ENCODE measurements at places on chromosomes 7 and 10.
A peak's percentile ranks its signal among the peaks of the same experiment; 100 is the strongest.

DNA sequence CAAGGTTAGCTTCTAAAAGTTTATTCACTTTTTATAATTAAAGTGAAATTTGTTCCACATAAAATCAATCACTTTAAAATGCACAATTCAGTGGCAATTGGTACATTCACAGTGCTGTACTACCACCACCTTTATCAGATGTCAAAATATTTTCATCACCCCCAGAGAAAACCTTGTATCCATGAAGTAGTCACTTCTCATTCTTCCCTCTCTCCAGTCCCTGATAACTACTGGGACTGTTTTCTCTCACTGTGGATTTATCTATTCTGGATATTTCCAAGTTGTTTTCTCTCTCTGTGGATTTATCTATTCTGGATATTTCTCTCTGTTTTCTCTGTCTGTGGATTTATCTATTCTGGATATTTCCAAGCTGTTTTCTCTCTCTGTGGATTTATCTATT is 435.4 kb upstream of the CNTNAP2 start:
- no peak for DNase-seq

DNA sequence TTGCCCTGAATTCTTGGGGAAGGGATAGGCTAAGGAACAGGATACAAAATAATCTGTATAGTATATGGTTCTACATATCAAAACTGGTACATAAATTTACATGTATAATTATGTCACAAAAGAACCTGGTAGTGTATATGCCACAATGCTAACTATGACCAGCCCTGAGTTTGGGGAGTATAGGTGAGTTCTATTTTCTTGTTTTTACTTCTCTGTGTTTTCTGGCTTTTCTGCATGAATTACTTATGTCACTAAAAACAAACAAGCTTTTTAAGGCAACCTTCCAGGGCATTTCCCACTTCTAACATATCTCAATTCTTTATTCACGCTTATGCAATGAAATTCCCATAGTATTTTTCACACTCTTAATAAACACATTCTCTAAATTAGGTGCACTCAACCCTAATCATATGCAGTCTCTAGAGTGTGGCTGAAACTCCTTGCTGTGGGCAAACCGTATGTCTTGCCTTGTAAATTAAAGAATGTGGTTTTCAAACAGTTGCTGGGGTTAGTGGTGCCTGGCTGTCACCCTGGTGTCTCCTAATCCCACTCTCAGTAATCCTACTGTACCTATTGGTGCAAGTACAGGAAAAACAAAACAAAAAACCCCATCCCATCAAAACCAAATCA is 14.0 kb upstream of the INSIG1 start:
- DNase-seq: no peak

GRCh38 chr10:131805696-131806095 is 95.1 kb upstream of the PPP2R2D start:
- no peak for DNase-seq

- peak; percentile 39 for DNase-seq
Measured at GRCh38 chr10:3045471-3046209, 21.7 kb upstream of the PFKP start.

DNA sequence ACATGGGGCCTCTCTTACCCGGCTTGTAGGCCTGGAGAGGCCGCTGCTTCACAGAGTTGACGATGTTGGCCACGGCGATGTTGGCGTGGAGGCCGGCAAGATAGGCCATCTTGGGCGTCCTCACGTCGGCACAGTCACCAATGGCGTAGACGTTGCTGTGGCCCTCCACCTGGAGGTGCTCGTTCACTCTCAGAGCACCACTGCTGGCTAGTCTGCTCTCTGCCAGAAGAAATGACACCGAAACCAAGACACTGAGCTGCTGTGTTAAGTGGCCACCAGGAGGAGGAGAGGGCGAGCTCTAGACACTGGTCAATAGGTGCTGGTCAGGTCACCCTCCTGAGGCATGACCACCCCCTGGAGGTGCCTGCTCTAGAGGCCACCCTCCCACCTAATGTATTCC is 17.7 kb downstream of the AIFM2 start:
- DNase-seq: no peak

GRCh38 chr10:24269476-24269875 is 60.5 kb downstream of the KIAA1217 start:
- DNase-seq: no peak

DNA sequence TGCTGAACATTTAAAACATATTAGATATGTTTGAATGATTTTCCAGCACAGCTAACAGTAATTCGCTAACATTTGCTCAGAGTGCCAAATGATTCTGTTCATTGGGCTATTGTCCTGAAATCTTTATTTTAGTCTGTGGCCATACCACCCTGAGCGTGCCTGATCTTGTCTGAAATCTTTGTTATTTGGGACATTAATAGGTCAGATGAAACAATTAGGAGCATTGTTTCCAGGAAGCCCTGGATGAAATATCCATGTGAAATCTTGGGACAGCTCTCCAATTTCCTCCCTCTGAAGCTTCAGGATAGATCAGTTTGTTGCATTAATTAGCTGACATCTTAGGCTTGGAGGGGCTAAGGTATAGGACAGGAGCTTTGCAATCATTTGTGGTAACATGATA is 512.0 kb downstream of the KIF20B start:
- no peak for DNase-seq

DNA sequence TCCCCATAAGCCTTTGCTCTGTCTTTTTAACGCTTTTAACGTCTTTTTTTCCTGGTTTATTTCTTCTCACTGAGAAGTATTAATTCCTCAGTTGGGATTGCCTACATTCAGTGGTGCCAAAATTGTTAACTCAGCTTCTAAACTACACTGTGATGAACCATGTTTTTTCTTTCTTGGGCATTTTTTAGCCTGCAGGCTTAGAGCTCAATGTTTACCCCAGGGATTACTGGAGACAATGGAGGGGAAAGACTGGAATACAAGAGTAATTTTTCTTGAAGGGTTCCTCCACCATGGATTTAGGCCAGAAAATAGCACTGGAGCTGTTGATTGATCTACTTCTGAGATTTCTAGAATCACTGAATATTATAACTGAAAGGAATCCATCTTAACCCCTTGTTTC is 19.8 kb downstream of the STAMBPL1 start:
- no peak for DNase-seq

DNA sequence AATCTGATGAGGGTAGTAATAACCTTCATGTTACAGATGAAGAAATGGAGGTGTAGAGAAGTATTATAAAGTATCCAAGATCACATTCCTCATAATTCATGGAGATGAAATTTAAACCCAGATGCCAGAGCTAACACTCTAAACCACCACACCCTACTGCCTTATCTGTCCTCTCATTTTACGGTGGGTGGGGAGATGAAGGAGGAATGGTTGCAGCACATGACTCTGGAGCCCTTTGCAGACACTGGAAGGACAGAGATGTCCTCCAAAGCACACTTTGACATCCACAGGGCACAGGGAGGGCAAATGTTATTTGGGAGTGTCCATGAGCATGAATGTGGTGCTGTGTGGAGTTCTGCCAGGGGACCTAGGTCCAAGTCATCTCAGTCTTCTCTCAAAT is 1.1 kb downstream of the PLEKHS1 start:
- DNase-seq: no peak

- no peak for DNase-seq
Measured at GRCh38 chr7:151868396-151869108, 8.4 kb downstream of the PRKAG2 start.

DNA sequence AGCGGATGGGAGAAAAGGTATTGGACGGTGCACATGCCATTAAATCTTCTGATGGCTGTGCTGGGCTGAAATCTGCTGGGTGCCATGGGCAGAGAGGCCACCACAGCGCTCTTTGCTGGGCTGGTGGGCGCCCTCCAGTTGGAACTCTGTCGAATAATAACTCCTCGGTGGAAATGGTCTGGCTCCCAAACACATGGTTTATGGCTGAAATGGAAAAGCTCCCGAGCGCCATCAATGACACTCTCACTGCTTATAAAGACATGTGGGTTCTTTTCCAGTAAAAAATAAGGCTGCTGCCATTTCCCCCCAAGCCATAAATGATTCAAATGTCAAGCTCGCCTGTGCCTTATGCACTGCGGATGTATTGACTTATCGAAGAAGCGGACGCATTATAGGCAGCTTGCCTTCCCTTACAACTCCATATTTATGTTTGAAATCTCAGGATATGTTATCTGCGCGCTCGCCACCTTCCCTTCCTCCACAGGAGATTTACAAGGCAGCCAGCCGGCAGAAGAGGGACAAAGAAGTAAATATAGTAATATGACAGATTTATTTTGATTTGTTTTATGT is 239.0 kb upstream of the MKI67 start:
- DNase-seq: no peak

- DNase-seq: no peak
Measured at GRCh38 chr7:93011351-93012294, 106.2 kb downstream of the SAMD9 start.

- DNase-seq: no peak
Measured at GRCh38 chr7:94838717-94839116, 68.7 kb upstream of the PPP1R9A start.

- no peak for DNase-seq
Measured at GRCh38 chr7:3201306-3201705, 99.7 kb upstream of the SDK1 start.

DNA sequence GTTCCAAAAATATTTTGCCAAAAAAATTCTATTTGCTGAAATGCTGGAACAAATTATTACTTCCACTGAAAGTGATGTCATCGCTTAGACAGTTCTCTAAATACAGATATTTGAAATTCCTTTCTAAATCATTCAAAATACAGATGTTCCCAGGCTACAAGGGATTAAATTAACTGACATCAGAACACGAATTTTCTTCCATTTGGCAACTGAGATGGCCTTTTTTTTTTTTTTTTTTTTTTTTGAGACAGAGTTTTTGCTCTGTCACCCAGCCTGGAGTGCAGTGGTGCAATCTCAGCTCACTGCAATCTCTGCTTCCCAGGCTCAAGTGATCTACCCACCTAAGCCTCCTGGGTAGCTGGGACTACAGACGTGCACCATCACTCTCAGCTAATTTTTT is 57.0 kb downstream of the P4HA1 start:
- no peak for DNase-seq

DNA sequence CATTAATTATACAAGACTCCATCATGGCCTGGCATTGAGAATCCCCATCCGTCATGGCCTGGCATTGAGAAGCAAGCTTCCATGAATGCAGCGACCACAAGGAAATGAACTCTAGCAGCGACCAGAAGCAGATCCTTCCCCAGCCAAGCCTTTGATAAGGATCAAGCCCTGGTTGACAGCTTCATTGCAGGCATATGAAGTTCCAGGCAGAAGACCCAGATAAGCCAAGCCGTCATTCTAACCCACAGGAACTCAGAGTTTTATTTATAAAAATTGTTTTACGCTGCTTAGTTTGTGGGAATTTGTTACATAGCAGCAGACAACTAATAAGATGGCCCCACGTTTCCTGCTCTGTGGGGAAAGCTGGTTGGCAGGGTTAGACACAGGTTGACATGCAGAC is 642.3 kb downstream of the GATA3 start:
- no peak for DNase-seq

DNA sequence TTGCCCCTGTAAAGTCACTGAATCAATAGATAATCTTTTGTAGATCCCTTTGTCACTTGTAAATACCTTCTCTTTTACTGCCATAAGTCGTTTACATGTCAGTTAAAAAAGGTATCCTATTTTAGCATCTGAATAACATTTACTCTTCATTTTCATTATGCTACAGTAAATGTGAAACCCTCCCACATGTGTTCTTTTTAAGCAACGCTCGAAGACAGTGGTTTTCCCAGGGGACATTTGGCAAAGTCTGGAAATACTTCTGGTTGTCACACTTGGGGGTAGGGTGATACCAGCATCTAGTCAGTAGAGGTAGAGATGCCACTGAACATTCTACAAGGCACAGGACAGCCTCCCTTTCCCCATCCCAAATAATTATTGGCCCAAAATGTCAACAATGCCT is 23.7 kb downstream of the ATAD1 start:
- DNase-seq: no peak

DNA sequence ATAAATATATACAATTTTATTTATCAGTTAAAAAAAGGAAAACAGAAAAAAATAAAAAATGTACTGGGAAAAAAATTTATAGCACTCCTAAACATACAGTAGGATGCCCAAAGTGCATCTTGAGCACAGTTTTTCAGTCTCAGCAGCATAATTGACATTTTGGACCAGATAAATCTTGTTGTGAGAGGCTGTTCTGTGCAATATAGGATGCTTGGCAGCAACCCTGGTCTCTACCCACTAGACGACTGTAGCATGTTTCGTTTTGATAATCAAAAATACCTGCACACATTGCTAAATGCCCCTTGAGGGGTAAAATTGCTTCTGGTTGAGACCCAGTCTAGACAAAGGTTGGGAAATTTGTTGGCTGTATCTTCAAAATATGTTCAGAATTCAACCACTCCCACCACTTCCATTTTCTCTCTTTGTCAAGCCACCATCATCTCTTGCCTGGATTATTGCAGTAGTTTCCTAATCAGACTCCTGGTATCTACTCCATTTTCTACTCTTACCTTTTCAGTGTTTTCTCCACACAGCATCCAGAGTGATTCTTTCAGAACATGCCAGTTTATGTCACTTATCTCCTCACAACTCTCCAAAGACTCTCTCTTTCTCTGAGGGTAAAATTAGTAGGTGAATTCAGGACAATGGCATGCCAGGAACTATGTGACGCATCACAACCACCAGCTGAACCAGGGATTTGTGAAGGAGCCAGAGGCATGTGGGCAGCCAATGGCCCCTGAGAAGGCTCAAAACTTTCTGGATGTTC is 91.4 kb downstream of the GPR85 start:
- DNase-seq: no peak

DNA sequence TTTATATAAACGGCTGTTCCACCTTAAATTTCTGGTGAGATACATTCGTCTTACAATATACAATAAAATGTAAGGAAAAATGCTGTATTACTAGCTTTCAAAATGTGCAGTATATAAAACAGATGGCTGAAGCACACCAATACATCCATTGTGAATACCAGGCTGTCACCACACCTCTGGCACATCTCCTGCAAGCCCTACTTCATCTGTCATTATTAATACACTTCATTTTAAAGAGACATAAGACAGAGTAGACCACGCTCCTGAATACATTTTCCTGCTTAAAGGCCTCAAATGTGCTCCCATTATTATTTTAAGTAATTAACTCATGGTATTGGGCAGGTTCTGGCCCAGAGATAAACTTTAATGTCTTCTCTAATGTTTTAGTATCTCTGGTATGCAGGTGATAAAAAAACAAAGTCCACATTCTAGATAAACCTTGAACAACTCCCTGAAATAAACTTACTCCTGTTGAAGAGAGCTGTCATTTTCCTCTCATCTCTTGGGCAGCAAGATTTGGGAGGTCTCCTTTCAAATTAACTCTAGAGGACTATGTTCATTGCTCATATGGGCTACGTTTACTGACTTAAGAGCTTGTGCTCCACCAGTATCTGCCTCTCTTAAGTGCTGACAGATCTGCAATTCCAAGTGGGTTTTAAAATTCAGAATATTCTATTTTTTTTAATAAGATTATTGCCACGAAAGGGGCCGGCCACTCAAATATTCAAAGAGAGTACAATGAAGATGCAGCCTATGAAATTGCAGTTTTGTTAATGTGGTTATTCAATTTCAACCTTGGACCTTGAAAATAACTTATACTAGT is 396.5 kb upstream of the SEMA3D start:
- no peak for DNase-seq

All from inflammatory macrophage (primary cell).